GF-D8 (cell line): ENCODE measurements at places on chromosomes 11 and 22.
A peak's percentile ranks its signal among the peaks of the same experiment; 100 is the strongest.

- no peak for DNase-seq
These were observed 70.5 kb downstream of the LUZP2 start for GRCh38 chr11:24567380-24567779.

GRCh38 chr11:78706551-78706950 is 131.9 kb upstream of the NARS2 start:
- DNase-seq, result no peak

DNA sequence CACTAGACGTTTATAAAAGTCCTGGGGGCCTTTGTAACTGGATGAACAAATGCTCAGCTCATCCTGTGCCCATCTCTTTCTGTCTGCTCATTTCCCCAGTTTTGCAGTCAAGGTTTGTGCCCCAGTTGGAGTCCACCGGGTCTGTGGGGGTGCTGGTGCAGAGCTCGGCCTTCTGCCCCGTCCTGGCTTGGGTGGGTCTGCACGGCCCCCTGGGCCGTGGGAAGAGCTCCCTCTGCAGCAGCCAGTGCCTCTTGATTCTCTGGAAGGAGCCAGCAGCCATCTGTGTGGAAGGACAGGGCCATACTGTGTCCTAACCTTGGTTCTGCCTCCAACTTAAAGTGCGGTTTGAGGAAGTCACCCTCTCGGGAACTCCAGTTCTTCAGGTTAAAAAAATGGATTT is 140.2 kb downstream of the NTM start:
- no peak for DNase-seq

DNA sequence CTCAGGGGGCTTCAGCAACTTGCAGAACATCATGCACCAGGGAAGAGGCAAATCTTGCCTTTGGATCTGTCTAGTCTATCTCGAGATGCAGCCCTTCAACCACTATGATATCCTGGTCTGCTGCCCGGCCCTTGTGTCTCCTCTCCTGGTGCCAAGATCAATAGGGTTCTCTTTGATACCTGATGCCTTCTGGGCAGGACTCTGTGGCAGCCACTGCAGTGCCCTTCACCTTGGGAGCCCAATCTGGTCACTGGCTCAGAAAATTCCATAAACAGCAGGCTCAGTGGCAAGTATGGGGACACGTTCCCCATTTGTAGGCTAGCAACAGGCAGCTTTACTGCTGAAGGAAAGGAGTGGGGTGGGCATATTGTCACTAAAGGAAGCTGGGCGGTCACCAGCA is 23.4 kb downstream of the SYN3 start:
- DNase-seq, result no peak

DNA sequence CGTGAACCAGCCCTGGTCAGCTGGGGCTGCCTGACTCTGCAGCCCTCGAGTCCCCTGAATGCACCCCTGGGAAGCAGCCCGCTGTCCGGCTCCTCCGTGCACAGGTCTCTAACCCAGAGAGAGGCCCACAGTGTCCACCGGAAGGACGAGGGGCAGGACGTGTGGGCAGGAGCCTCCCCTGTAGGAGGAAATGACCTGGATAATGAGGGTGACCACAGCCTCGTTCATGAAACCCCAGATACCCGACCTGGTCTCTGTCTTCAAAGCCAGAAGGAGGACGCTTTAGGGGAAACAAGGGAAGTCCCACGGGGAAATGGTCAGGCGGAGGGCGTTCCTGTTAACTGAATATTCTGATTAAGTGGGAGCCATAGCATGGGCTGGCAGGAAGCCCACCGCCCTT is 23.3 kb downstream of the LIF start:
- no peak for DNase-seq

DNA sequence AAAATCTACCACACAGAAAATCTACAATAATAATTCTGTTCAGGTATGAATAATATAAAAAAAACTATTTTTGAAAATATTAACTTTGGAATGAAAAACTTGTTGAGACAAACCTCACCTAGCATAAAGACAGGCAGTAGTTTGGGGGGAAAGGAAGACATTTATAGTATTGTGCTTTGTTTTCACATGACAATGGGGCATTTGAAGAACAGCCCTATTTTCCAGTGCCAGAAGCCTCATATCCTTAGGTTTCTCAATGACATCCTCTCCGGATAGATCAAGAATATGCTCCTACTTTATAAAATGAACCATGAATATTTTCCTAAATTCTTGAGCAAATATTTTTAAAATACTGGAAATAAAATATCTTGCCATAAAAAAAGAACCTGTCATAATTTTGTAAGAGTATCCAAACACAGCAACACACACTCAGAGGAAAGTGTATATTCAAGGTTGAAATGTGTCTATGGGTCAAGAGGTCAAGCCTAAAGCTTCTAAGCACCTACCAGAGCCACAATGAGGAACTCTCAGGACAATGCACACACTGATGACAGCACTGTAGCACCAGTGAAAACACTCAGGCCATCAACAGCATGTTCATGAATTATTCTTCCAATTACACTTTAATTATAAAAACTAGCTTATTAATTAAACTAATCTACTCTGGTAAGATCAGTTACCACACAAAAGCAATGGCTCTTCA is 68.7 kb downstream of the MRTFA start:
- DNase-seq, result no peak

DNA sequence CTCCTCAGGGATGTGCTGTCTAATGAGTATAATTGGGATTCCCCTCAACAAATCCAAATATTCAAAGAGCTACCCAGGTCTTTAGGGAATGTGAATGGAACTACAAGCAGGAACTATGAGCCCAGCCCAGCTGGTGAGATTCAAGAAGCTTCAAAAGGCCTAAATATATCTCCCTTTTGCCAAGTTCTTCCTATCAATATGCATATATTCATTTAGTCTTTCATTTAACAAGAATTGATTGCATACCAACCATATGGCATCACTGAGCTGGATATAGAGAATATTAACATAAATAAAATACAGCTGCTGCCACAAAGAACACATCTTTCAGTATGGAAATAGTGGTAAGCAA is 58.9 kb upstream of the PRSS23 start:
- DNase-seq, result no peak

GRCh38 chr22:24305260-24305692 is 34.6 kb downstream of the SPECC1L start:
- DNase-seq, result peak; percentile 88

- DNase-seq, result no peak
These were observed 4.8 kb downstream of the ARHGEF17 start for GRCh38 chr11:73312851-73313327.

- no peak for DNase-seq
These were observed 295.6 kb downstream of the DDX10 start for GRCh38 chr11:108960501-108960900.

DNA sequence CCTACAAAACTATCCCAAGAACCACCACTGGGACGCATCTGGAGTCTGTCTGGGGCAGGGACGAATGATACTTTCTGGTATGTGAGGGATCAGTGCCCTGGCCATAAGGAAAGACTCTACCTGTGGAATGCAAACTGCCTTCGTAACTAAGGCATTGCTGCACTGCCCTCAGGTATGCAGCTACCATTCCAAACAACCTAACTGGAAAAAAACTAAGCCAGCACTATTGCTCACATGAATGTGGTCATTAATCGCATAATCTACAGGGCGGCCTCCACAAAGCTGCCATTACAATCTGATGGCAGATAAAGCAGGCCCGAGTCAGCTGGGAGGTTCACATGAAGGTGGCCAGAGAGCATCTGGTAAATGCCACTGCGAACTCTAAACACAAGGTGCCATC is 3.9 kb downstream of the PACSIN2 start:
- no peak for DNase-seq

DNA sequence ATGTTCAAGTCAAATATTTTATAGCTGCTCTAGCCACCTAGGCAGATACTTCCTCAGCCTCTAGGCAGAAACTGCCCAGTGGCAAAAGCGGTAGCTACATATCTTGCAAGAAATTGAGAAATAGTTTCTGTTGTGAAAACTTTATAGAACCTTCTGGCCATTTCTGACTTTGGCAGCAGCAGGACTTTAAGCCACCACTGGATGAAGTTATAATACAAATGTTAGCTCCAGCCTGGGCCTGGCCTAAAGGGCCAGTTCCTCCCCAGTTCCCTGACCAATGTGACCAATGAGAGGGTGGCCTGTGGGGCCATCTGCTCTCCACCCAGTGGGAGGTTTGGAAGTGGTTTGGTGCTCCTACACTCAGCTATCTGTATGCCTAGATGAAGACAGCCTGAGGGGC is 254.0 kb upstream of the NARS2 start:
- DNase-seq, result no peak

DNA sequence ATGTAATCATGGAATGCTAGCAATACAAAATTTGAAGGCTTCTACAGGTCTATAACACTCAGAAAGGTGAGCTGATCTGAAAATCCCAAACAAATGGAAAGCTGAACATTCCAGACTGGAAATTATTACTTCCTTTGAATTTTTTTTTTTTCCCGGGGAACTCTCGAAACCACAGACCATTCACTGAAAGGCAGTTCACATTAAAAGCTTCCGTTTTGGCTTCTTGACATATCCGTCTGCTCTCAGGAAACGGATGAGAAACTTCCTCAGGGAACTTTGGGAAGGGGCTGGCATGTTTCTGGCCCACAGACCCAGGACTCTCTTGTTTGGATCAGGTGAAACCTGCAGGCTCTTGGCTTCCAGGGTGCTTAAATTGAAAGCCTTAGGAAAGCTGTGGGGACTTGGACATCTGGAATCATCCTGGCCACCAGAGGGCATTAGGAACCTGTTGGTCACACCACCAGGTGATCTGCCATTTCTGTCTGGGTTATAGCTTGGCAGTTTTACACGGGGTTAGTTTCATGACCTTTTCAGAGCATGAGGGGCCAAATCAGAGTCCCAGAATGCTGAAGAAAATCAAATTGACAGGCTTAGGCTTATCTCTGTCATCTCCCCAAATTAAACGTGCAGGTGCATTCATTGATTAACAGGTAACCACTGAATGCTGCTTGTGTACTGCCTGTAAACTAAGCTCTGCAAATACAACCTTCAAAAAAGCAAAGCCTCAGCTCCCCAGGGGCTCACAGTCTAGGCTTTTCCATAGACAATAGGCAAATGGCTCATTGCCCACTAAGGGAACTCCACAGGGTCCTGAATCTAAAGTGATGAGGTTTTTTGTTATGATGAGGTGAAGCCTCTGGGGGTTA is 22.7 kb upstream of the GRAMD1B start:
- DNase-seq, result no peak

GRCh38 chr11:45374130-45374529 is 88.0 kb upstream of the SYT13 start:
- DNase-seq, result no peak

DNA sequence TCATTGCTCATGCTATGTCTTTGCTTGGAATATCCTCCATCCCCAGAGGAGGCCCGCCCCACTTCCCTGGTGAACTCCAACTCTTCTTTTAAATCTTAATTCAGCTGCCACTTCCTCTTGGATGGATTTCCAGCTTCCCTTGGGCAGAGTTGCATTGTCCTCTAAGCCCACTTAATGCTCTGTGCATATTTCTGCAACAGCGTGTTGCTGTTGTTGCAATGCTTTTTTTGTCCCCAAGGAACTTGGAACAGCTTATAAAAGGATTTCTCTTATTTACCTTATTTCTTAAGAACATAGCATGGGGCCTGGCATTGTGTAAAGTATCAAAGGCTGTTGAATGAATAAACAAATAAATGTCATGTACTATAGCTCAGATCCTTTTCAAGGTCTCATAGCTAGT is 507.4 kb downstream of the METTL15 start:
- DNase-seq, result no peak

DNA sequence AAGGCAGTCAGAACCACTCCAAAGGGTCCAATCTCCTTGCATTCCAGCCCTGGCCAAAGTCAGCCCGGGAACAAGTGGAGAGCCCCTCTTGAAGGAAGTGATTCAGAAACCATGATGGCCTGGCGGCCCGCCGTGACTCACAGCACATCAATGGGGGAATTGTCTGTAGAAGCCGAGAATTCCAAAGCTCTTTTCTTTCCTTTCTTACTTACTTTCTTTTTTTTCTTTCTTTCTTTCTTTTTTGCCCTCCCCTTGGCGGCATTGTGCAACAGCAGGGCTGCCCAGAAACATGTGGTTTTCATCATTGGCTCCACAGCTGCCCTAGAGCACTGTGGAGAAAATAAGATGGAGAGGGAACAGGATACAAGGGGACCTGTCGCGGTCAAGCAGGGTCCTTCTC is 140.2 kb upstream of the TIMP3 start:
- DNase-seq, result no peak

GRCh38 chr11:64223001-64223651 is 2.9 kb downstream of the TRPT1 start:
- DNase-seq, result no peak

- no peak for DNase-seq
These were observed 252.6 kb downstream of the GUCY1A2 start for GRCh38 chr11:106765469-106766258.

GRCh38 chr11:122100037-122100755 is 15.8 kb downstream of the BLID start:
- no peak for DNase-seq

DNA sequence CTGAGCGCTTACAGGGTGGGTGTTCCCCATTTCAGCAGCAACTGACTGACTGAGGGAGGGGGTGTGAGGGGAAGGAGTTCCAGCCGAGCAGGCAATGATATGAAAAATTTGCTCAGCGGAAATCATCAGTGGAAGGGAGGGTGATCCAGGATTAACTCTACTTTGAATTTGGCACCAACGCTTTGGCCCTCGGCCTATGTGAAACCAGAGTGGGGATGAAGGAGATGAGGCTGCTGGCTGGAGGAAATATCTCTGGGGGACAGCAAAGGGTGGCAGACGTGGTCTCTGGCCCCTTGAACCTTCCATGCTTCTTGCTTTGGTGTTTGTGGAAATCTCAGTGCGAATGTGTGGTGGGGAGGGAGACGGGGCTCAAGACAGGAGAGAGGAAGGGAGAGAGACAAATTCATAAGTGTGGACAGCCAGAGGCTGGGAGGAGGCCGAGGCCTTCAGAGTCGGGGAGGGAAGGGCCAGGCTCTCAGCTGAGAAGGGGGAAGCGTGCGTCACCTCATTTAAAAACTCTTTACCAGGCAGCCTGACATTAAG is 83.6 kb downstream of the FDX1 start:
- no peak for DNase-seq

DNA sequence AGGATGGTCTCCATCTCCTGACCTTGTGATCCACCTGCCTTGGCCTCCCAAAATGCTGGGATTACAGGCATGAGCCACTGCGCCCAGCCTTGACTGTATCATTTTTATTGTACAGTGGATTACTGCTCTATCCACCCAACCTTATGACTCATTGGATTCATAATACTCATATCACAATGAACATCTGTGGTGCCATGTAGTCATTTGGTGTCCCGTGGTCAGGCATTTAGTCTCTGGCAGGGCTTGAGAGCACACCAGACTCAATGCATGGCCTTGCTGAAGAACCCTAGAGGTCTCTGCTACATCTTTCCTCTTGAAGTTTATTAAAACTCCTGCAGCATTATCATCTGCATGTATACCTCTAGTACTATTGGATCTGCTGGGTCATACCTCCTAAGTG is 98.0 kb upstream of the LDLRAD3 start:
- DNase-seq, result no peak

GRCh38 chr11:75313513-75314272 is 37.8 kb downstream of the ARRB1 start:
- DNase-seq, result no peak

DNA sequence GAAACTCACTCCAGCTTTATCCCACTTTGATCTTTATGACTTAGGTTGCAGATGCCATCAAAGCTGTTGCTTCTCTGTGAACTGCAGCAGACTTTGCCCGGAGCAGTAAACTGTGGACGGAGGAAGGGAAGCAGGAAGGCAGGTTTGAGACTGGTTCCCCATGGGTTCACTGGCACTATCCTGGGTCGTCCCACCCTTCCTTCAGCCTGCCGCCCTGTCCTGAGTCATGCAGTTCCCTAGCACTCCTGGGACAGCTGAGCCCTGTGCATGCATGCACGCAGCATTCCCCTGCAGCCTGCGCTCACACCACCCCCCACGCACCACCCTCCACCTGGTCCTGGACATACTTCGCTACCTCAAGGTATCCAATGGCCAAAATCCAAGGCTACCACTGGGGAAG is 23.5 kb upstream of the P2RY2 start:
- no peak for DNase-seq
